ENCODE measurements at places on chromosomes 3 and 15.

GRCh38 chr3:67461667-67462142 lies 192.7 kb downstream of the SUCLG2 start:
- no peak for DNase-seq

DNA sequence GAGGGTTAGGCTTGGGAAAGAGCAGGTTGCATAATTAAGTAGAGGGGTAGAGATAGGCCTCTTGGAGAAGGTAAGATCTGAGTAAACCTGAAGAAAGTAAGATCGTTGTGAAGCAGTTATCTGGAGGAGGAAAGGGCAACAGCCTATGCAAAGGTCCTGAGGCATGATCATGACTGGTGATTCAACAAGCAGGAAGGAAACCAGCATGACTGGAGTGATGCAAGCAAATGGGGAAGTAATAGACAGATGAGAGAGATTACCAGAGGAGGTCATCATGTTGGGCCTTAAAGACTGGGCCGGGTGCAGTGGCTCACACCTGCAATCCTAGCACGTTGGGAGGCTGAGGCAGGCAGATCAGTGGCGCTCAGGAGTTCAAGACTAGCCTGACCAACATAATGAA lies 360.2 kb downstream of the EPHB1 start:
- no peak for DNase-seq

- DNase-seq: no peak
These were observed 23.5 kb downstream of the MITF start for GRCh38 chr3:69762768-69763229.

- no peak for DNase-seq
These were observed 21.3 kb upstream of the DAPK2 start for GRCh38 chr15:64067564-64068030.

DNA sequence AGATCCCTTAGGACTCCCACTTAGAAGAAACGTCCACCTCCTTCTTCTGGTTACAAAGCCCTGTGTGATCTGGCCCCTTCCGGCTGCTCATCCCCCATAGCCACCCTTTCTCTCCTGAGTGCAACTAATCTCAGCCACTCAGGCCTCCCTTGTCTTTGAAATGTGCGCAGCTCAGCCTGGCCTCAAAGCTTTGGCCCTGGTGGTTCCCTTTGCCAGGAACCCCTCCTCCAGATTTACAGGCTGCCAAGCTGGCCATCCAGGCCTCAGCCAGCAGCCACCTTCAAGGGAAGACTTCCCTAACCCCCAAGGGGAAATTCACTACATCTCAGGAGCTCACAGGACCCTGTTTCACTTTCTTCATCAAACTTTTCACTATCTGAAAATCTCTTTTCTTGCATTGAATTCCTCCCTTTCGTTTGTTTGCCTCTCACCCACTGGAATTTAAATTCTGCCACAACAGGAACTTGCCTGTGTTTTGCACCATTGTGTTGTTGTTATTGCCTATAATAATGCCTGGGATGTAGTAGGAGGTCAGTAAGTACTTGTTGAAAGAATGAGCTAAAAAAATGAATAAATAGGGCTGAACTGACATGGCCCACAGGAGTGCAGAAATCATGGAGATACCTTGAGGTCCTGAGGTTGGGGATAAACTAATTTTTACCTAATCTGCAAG lies 109.5 kb upstream of the PFN2 start:
- DNase-seq: no peak

GRCh38 chr3:12840591-12841148 lies 695 bp downstream of the RPL32 start:
- no peak for DNase-seq

- no peak for DNase-seq
These were observed 119.2 kb downstream of the CTNNB1 start for GRCh38 chr3:41318520-41318919.

GRCh38 chr15:88513195-88513594 lies 33.3 kb downstream of the DET1 start:
- no peak for DNase-seq

DNA sequence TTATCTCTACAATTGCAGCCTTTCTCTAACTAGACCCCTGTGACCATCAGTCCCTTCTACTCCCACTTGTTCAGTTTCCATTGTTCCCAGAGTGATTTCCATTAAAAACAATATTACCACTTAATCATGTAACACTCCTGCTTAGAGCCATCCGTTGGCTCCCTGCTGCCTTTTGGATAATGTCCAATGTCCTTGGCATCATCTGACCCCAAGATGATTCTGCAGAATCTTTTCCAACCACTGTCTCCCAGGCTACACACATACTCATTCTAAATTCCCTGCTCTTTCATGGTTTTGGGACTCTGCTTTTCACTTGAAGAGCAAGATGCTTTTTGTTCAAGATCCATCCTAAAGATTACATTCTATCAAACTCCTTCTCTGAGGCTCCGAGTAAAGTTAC lies 7.1 kb downstream of the KCNH8 start:
- no peak for DNase-seq

DNA sequence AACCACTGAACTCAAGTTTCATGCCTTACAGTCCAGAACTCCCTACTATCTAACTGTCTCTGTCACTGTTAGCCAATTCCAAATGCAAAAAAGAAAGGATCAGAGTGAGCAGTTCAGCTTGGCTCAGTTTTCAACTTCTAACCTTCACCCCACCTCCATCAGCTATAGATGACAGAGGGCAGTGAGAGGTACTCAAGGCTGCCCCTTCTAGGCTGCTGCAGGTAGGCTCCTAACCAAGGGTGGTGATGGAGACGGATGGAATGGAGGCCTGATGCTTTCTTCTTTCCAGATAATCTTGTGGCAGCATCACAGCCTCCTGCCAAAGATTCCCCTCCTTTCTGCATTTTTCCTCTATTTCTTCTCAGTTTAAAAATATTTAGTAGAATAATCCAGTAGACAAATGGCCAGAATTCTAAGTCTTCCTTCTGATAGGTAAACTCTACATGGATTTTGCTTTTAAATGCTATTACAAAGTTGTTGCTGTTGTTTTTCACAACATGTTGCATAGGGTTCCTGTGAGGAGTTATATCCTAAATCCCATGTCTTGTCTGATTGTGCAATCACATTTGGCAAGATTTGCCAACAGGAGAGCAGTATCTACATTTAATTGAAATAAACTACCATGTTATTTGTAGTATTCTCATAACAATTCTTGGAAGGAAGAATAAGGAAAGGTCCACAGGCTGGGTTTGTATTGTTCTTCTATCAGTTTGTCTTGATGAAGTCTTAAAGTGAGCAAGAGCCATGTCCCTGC lies 301.6 kb upstream of the TRIM42 start:
- no peak for DNase-seq

GRCh38 chr3:152672320-152672649 lies 162.6 kb upstream of the P2RY1 start:
- DNase-seq: no peak
